Keratinocyte (primary cell): ENCODE measurements at places on chromosomes 7 and 10. TPM values are rescaled to one million over a fixed set of nuclear protein-coding genes. Genes with fewer than 3 reads are reported as not detected.

SPDYE5 gene
- 0.04 TPM in 1 of 3 replicates, not detected in the others for polyA plus RNA-seq

ABI1 gene
- polyA plus RNA-seq, result 56.3 to 78.9 TPM (median 78.0 TPM) in 3 replicates

PPA1 gene
- 201 to 324 TPM (median 203 TPM) in 3 replicates for polyA plus RNA-seq

FAM180A gene
- polyA plus RNA-seq, result 0.42 to 0.85 TPM (median 0.73 TPM) in 3 replicates
